ENCODE measurements at places on chromosomes 4 and X.
A peak's percentile ranks its signal among the peaks of the same experiment; 100 is the strongest.

GRCh38 chr4:110612631-110613269 is 10.1 kb downstream of the PITX2 start:
- DNase-seq, result peak; percentile 64

- DNase-seq, result peak; percentile 99
Measured at GRCh38 chr4:121823505-121824170, at the start of gene CCNA2. TSS of gene CCNA2 (minus strand) at chr4:121823883. CDS start at chr4:121823628, 255 bp downstream.

- peak; percentile 65 for DNase-seq
Measured at GRCh38 chr4:183838987-183839712, 66.0 kb upstream of the STOX2 start.

- DNase-seq, result no peak
Measured at GRCh38 chrX:121161501-121161933, 114.1 kb downstream of the GLUD2 start.

DNA sequence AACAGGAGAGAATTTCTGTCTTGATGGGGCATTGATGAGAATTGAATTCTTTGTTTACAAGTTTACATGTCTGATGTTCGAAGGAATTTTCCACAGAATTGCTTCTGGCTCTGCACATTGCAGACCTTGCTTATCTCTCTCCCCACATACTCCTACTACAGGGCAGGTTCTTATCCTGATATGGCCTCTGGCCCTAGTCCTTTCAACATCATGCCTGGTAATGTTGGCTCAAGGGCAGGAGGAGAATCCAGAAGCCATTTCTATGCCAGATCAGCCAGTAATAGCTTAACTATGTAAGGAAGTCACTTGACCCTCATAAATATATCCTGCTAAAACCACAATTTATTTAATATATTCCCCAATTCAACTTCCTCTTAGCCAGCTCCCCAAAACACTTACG is 24.3 kb upstream of the TSPAN5 start:
- no peak for DNase-seq

- DNase-seq, result no peak
Measured at GRCh38 chr4:83217721-83218522, 66.7 kb downstream of the COQ2 start.

GRCh38 chr4:140969296-140969695 is 164.0 kb downstream of the RNF150 start:
- DNase-seq, result no peak

- no peak for DNase-seq
Measured at GRCh38 chrX:42149281-42149680, 225.9 kb upstream of the CASK start.

- no peak for DNase-seq
Measured at GRCh38 chr4:102560115-102560514, 59.0 kb downstream of the NFKB1 start.

- no peak for DNase-seq
Measured at GRCh38 chrX:41677183-41678060, 11.4 kb upstream of the GPR34 start.

GRCh38 chr4:120847019-120847582 is 75.4 kb downstream of the PRDM5 start:
- no peak for DNase-seq

Measured in endodermal cell (in vitro differentiated cells).